ENCODE measurements at places on chromosomes 6 and 20.

- DNase-seq = no peak
These were observed 9.0 kb downstream of the TPBG start for GRCh38 chr6:82372656-82373055.

DNA sequence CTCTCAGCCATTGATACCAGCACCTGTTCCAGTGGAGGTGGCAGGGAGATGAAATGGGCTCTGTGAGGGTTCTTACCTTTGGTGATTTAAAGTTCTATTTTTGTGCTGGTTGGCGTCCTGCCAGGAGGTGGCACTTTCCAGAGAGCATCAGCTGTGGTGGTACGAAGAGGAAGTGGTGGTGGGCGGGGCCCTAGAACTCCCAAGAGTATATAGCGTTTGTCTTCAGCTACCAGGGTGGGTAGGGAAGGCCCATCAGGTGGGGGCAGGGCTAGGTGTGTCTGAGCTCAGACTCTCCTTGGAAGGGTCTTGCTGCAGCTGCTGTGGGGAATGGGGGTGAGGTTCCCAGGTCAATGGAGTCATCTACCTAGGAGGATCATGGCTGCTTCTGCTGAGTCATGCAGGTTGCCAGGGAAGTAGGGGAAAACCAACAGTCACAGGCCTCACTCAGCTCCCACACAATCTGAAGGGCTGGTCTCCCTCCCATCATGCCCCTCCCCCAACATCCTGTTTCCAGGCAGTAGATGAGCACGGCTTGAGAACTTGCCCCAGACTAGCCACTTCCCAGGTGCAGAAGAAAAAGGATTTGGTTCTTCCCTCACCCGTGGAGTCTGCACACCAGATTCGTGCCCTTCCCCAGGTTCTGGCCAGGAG is 46.6 kb downstream of the MOXD1 start:
- DNase-seq = peak; percentile 0

GRCh38 chr6:108561742-108562502 is 1.2 kb downstream of the FOXO3 start:
- DNase-seq = no peak

- DNase-seq = no peak
These were observed 7.8 kb upstream of the MRPS18A start for GRCh38 chr6:43695215-43695966.

DNA sequence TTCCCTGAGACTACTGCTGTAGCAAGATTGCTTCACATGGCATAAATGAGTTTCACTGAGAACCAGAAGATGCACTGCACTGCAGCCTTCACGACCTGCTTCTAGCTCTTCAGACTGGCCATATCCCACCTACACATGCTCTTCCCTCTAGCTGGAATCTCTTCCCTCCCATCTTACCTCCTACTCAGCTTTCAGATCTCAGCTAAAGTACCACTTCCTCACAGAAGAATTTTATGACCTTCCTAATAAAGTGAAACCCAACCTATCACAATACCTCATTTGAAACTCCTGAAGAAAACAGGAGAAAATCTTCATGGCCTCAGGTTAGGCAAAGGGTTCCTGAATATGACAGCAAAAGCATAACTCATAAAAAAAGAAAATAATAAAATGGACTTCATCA is 99.9 kb downstream of the DTNBP1 start:
- no peak for DNase-seq

DNA sequence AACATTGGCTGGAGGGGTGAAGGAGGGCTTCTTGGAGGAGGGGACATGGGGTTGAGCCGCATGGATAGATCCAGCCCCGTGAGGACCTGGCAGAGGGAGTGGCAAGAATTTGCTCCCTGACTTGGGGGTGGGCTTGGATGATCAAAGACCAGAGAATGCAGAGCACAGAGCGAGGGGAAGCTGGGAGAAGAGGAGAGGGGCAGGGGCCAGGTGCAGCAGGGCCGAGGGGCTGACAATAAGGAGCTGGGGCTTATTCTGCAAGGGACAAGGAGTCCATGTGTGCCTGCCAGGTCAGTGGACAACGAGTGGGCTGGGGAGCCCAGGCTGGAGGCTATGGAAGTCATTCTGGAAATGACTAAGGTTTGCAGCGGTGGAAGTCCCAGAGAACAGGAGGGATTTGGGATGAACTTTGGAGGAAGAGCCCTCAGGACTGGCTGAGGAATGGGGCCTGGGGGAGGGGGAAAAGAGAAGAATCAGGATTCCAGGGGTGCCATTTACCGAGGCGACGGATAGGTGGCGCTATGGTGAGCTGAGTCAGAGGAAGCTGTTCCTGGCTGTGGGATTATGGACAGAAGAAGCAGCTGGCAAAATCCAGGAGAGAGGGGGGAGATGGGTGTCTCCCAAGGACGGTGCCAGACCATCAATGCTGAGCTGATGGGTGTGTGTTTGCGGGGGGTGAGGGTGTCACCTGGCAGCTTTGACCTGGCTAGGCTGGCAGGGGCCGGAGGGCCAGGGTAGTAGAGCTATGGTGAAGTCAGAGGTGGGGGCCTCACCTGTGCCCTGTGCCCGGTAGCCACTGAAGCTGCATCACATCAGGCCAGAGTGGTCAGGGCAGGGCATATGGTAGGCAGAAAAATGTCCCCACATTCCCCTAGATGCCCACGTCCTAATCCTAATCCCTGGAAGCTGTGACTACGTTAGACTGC is 7.8 kb downstream of the KCNG1 start:
- no peak for DNase-seq

DNA sequence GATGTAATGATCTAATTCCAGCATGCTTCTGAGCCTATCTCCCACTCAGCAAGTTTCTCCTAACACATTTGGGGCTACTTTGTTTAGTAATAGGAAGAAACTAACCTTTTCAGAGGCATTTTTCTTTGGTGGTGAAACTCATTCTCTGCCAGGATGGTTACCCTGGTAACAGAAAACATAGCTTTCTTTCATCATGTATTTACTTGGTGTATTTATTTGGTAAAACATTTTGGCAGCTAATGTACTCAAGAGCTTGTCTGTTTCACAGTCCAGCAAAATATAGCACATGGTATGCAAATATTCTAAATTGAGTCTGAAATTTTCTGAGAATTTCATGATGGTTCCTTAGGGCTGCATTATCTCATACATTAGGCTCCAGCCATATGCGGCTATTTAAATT is 100.0 kb downstream of the SLC35B3 start:
- no peak for DNase-seq

DNA sequence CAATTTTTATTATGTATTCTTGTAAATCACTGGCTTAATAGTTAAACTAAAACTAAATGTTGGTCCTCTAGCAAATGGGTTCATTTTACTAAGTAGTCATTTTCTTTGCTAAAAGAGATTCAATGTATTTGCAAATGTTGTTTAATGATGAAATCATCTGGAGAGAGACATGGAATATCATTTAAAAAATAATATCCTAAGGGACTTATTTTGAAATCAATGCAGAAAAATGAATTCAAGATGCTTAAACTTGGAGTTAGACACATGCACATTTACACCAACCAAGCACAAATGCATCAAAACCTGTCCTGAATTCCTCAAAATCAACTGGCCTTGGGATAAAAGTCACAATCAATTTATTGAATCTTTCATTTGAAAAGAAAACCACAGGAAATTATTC is 165.0 kb upstream of the RNF217 start:
- no peak for DNase-seq

- no peak for DNase-seq
These were observed 260.3 kb upstream of the MAN1A1 start for GRCh38 chr6:119609865-119610264.

DNA sequence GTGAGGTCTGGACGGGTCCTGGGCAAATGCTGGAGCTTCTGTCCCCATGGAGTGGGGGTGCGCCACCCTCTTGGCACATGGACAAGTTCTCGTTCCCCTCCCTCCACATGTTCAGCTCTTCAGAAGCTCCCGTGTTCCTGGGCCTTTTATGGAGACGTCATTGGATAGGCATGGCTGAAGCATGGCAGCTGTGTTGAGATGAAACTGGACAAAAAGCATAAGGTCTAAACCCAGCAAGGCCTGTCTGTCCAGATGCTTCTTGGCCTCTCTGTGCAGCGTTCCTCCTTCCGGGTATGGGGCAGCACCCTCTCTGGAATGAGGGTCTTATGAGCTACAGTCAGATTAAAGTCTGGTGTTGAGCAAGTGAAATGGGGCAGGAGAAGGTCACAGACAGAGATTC is 26.8 kb downstream of the TBC1D20 start:
- DNase-seq = no peak

DNA sequence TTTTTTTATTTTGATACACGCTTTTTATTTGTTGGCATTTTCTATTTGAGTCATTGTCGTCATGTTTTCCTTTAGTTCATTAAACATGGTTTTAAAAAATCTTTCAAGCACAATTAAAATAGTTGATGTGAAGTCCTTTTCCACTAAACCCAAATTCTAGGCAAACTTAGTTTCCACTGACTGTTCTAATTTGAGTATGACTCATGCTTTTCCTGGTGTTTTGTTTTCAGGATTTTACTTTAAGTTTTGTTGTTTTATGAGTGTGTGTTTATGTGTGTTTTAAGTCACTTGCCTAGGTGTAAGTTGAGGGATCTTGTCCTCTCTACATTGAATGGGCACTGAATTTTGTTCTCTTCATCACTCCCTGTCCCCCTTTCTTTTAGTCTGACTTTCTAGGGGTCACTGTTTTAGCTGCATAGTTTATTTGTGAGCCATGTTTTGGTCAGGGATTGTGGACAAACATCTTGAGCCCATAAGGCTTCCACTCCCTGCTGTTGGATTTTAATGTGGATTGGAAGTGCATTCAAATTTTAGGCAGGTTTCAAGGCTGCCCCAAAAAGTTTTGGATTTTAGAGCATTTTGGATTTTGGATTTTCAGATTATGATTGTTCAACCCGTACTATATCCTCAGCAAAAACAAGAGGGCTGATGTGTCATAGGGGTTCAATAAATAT is 94.8 kb downstream of the CDYL start:
- DNase-seq = no peak

DNA sequence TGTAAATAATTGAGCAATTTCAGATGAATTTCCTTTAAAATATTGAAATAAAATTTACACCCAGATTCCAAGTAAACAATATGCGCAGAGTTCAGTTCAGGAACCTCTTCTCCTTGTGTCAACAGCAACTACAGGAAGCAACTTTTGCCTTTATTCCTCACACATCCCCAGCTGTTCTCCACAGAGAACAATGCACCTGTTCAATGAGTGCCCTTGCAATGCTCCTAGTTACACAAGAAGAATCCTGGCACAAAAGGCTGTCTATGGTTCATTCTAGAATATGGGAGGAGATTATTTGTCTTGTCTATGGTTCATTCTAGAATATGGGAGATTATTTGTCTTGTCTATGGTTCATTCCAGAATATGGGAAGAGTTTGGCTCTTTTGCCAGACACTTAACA is 454.9 kb downstream of the BTBD3 start:
- DNase-seq = no peak

Data from activated CD8-positive, alpha-beta memory T cell treated with anti-CD3 and anti-CD28 coated beads for 1 hour (primary cell).